ENCODE measurements at places on chromosomes 5 and 9.

GRCh38 chr9:133106511-133107244 lies 14.4 kb downstream of the RALGDS start:
- no peak for DNase-seq

- no peak for DNase-seq
Observed at GRCh38 chr9:30815585-30815984, 1568.9 kb upstream of the ACO1 start.

GRCh38 chr5:98397081-98397480 lies 376.4 kb upstream of the RGMB start:
- no peak for DNase-seq

DNA sequence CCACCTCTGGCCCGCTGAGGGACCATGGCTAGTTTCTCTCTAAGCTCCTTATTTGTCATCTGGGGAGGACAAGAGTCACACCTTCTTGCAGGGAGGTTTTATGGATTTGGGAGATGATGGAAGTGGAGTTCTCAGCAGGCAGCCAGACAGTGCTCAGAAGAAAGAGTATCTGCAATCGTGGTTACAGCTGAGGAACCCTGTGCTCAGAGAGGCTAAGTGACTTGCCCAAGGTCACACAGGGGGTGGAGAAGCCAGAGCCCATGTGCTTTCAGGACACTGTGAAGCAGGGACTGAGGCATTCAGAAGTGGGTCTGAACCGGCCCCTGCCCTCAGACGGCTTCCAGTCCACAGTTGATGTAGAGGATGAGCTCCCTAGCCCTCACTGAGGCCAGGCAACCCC lies 10.8 kb downstream of the PRRX2 start:
- DNase-seq = no peak

- DNase-seq = no peak
Observed at GRCh38 chr5:139748505-139748826, 47.1 kb upstream of the PSD2 start.

DNA sequence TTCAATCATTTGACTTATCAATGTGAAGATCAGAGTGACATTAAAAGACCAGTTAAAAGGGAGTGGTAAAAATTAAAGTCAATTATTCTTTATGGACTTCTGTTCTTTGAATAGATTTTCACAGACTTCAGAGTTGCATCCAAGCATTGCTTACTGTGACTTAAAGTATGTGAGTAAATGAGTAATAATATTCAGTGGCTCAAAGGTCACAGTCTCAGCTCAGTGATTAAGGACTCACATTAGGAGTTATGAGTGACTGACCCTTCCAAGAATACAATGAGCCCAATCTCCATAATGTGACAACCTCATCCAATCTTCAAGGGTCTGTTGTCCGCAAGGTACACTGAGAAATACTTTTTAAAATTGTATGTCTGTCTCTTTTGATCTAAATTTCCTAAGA lies 811.2 kb downstream of the BRINP1 start:
- DNase-seq = no peak

DNA sequence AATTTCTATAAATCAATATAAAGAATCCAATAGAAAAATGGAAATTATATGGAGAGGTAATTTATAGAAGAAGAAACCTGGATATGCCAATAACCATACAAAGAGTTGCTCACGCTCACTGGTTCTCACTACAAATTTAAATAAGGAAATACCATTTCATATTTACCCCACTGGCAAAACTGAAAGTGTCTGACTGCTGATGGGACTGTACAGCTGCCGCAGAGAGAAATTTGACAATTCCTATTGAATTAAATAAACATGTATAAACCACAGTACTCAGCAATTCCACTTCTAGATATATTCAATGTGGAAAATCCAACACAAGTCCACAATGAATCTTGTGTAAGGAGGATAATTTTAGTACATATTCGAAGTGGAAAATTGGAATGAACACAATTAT lies 830.4 kb upstream of the GRAMD2B start:
- DNase-seq = no peak

DNA sequence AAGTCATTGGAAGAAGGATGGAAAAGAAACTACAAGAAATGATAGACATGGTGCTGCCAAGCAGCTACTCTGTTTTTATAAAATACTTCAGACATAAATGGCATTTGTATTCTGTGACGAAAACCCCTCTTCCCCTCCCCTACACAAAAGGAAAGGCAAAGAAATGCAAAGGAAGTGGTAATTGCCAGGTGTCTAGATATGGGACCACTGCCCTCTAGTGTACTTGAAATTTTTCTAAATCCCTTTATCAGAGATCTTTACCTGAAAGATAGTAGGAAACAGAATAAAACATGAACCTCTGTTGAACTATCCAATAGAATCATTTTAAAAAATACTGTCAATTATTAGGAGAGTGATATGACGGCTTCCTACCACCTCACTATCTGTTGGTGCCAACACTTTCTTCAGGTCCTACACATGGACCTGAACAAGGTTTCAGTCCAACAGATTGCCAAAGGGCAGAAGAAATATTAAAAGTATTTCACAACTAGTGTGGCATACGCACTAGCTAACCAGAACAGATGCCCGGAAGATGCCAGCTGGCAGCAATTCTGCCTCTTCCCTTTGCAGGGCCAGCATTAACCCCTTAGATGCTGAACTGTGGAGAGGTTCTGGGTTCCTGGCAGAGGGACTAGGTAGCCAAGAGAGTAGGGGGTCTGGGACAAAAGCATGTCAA lies 104.1 kb downstream of the TSSK1B start:
- DNase-seq = no peak

- no peak for DNase-seq
Observed at GRCh38 chr5:133610489-133611356, 1.6 kb downstream of the FSTL4 start.

DNA sequence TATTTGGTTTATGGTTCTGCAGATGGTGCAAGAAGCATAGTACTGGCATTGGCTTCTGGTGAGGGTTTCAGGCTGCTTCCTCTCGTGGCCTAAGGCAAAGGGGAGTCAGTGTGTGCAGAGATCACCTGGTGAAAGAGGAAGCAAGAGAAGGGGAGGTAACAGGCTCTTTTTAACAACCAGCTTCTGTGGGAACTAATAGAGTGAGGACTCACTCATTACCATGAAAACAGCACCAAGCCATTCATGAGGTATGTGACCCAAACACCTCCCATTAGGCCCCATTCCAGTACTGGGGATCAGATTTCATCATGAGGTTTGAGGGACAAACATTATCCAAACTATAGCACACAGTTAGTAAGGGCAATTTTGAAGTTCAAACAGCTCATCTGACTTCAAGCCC lies 263.5 kb downstream of the TMEM38B start:
- DNase-seq = no peak

DNA sequence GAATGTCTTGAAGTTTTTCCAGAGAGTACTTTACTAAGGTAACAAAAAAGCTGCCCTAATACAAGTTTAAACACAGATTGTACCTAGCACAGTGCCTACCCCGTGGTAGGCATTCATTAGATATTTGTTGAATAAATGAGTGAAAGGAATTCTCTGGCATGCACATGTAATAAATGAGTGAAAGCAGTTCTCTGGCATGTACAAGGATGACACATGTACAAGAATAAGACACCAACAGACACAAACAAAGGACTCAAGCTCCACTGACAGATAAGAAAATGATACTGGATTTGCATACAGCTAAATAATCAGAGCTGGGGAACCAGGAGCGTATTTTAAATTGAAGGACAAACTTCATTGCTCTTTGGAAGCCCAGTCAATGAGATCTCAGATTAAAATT lies 535.8 kb downstream of the EFNA5 start:
- DNase-seq = no peak

- no peak for DNase-seq
Observed at GRCh38 chr5:65305913-65306312, 175.8 kb downstream of the ADAMTS6 start.

- DNase-seq = no peak
Observed at GRCh38 chr9:110025551-110026170, 182.3 kb downstream of the C9orf152 start.

GRCh38 chr5:30838936-30839496 lies 354.5 kb upstream of the CDH6 start:
- DNase-seq = no peak
